Muscle of leg (tissue), 16 donors: ENCODE measurements at places on chromosomes 4 and X.

- H3K4me1 ChIP-seq, result no peaks in the 10 kb centered on the region
- no peak for DNase-seq
- H3K36me3 ChIP-seq, result no peaks in the 10 kb centered on the region
- H3K27ac ChIP-seq, result no peak overlapping the region
- H3K27me3 ChIP-seq, result no peaks in the 10 kb centered on the region
- no peak overlapping the region for H3K4me3 ChIP-seq
Measured at GRCh38 chr4:150315175-150315574, 236.9 kb downstream of the DCLK2 start.

GRCh38 chrX:145613894-145614293 is 203.7 kb upstream of the SLITRK2 start:
- H3K27ac ChIP-seq, result no peak overlapping the region
- no peaks in the 10 kb centered on the region for H3K27me3 ChIP-seq
- H3K36me3 ChIP-seq, result no peaks in the 10 kb centered on the region
- no peaks in the 10 kb centered on the region for H3K4me1 ChIP-seq
- H3K4me3 ChIP-seq, result no peak overlapping the region
- no peak for DNase-seq

- H3K27ac ChIP-seq, result no peak overlapping the region
- H3K4me1 ChIP-seq, result no peaks in the 10 kb centered on the region
- H3K4me3 ChIP-seq, result no peak overlapping the region
- DNase-seq, result no peak
- H3K27me3 ChIP-seq, result no peaks in the 10 kb centered on the region
Measured at GRCh38 chr4:100880011-100880410, 362.2 kb upstream of the EMCN start.

DNA sequence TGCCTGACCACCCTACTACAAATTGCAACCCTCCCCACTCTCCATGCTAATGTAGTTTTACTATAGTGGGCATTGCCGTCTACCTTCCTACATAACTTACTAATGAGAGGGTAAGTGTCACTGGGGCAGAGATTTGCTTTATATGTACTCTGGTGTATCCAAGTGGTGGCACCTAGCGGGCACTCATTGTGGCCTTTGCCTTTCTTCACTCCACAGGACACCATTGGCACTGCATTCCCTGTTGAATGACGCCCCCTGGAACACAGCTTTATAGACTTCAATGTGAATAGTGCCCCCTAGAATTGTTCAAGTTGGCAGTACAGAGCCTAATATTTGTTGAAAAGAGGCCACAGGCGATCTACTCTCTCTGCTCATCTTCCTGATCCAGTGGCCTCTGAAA is 215.8 kb downstream of the MID1IP1 start:
- no peak overlapping the region for H3K4me3 ChIP-seq
- peaks cover 21% of the 10 kb centered on the region for H3K27me3 ChIP-seq
- H3K36me3 ChIP-seq, result no peaks in the 10 kb centered on the region
- DNase-seq, result no peak
- no peak overlapping the region for H3K27ac ChIP-seq

DNA sequence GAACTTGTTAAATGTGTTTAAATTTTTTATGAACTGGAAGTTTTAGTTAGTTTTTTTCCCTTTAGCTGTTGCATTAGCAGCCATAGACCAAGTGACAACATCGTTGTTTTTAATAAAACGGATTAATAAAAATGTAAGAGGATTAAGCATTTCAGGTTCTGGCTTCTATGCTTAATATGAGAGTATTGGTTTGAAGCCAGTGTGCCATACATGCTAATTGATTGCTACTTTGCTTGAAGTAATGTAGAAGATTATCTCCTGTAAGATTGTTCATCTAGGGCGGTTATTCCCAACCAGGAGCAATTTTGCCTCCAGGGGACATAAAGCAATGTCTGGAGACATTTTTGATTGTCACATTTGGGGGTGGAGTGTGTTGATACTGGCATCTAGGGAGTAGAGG is 54.3 kb downstream of the TLL1 start:
- no peaks in the 10 kb centered on the region for H3K4me1 ChIP-seq
- no peak for DNase-seq
- no peak overlapping the region for H3K4me3 ChIP-seq
- H3K36me3 ChIP-seq, result no peaks in the 10 kb centered on the region
- no peak overlapping the region for H3K27ac ChIP-seq

- no peak overlapping the region for H3K27ac ChIP-seq
- H3K27me3 ChIP-seq, result no peaks in the 10 kb centered on the region
- no peaks in the 10 kb centered on the region for H3K36me3 ChIP-seq
- no peaks in the 10 kb centered on the region for H3K4me1 ChIP-seq
- no peak overlapping the region for H3K4me3 ChIP-seq
Measured at GRCh38 chr4:120081726-120082125, 15.1 kb upstream of the MAD2L1 start.

GRCh38 chr4:118760092-118760491 is 74.9 kb downstream of the METTL14 start:
- DNase-seq, result no peak
- H3K27ac ChIP-seq, result no peak overlapping the region
- no peaks in the 10 kb centered on the region for H3K27me3 ChIP-seq
- H3K36me3 ChIP-seq, result peaks cover 17% of the 10 kb centered on the region
- H3K4me3 ChIP-seq, result no peak overlapping the region
